ENCODE measurements at places on chromosomes 5 and 9.

- DNase-seq = no peak
These were observed 564.0 kb upstream of the ACO1 start for GRCh38 chr9:31820426-31820825.

GRCh38 chr5:158055111-158055501 is 196.2 kb upstream of the CLINT1 start:
- DNase-seq = no peak

- no peak for DNase-seq
These were observed 204.8 kb downstream of the GAPVD1 start for GRCh38 chr9:125466411-125466810.

DNA sequence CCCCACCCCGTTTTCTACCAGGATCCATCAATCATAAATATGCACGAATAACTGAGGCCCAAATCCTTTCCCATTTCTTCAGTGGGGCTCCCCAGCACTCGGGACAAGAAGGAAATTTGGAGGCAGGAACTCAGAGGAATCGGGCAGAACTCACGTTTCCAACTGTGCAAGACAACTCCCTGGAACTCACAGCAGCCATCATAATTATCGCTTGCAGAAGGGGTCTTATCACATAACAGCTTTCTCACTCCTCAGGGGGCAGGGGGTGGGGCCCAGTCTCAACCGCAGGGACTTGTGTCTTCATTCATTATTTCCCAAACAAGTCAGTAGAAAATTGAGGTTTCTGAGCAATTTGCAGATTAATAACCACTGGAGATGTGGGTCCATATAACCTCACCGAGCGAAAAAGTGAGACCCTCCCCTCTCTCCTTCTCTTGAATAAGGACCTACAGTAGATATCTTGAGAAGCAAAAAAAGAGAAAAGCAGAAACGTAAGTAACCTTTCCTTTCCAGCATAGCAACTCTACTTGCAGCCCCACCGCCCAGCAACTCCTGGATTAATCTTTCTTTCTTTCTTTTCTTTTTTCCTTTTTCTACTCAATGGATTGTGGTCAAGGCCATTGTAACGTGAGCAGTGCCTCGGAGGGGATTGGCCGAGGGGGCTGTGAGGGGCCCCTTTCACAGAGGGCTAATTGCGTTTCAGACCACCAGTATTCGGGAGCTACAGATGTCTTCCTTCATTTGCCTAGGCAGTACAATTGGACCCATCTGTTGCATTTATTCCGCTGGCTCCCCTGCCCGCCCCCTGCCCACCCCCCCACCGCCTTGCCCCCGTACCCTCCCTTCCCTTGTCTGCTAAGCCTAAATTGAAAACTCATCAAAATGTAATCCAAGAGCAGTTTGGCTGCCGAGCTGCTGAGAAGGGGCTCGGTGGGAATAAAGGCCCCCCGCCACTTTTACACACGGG is 24.7 kb upstream of the TIFAB start:
- peak; percentile 32 for DNase-seq

DNA sequence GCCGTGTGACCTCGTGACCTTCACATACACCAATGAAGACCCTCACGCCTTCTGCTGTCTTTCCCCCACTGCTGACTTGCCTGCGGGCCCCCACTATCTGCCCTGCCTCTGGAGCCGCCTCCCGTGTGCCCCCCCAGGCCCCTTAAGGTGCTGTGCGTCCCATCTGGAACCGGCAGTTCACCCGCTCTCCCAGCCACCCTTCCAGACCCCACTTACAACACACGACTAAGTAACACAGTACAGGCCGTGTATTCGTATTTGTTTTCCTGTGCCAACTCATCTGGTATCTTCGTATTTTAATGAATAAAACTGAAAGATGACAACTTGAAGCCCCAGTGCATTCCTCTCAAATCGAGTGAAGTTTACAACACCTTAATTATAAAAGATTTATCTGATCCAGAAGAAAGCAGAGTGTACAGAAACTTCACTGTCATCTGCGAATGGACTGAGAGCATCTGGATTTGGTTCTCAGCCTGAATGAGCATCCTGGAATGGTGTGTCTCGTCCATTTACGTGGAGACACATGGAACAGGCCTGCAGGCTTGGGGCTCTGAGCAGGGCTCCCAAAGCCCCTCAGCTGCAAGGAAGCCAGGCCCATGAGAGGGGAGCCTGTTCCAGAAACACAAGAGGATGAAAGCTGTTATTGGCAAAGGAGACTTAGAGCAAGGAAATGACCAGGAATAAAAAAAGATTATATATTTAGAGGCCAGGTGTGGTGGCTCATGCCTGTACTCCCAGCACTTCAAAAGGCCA is 21.9 kb upstream of the TERT start:
- DNase-seq = no peak

- no peak for DNase-seq
These were observed 402.9 kb downstream of the CYLC2 start for GRCh38 chr9:103397868-103398600.

DNA sequence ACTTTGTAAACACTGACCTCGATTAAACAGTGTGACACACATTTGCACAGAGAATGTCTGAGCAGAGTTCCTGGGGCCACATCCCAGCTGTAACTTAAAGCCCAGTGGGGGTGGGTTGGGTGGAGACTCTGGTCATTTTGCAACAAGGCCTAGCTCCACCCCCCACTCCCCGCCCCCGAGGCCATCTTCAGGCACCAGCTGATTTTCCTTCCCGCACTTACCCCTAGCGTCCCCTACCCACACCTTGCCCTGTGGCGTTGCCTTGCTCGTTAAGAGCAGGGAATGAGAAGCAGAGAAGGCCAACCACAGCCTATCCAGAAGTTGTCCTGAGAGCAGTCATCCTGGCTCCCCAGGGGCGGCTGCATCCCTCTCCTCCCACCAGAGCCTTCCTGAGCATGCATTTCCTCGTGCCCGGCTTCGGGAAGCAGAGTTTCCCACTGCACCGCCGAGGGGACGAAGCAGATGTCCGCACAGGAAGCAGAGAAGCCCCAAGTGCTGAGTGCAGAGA is 101.7 kb upstream of the SARDH start:
- DNase-seq = no peak

DNA sequence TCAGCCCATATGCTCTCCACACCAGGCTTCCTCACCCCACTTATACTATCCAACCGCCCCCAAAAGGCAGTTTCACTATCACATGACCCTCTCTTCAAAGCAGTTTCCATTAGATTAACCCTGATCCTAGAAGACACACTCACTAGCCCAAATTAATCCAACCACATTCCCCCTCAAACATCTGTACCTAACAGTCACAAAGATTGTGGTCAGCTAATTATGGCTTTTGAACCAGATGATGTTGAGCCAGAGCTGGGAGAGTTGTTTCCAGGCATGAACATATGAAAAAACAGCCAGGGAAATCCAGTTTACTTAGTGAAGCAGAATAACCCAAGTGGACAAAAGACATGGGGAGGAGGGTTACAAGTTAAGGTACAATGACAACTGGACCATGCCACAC is 131.2 kb downstream of the SPOCK1 start:
- DNase-seq = no peak

GRCh38 chr5:29950416-29951145 is 1242.9 kb upstream of the CDH6 start:
- DNase-seq = no peak

DNA sequence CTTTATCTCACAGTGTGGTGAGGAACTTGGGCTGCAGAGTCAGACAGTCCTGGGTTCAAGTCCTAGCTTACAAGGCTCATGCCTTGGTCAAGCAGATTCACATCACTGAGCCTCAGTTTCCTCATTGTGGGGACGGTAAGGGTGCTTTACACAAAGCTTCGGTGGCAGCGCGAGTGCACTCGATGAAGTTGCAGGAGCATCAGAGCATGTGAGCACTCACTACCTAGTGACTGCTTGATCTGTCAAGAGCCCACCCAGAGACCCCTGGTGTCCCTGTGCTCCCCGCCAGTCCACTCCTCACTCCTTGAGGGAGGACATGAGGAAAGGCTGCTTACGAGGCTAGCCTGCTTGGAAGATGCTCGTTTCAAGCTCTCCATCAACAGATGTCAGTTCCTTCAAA is 56.2 kb upstream of the GARNL3 start:
- no peak for DNase-seq
